Ovary (tissue), 10 donors: ENCODE measurements at places on chromosomes 16 and 17. TPM values are rescaled to one million over a fixed set of nuclear protein-coding genes. Genes with fewer than 3 reads are reported as not detected.

Gene ELAC2
- 83.2 TPM for polyA plus RNA-seq

Gene SCN4A
- polyA plus RNA-seq = 0.75 TPM

Gene SLC13A2
- not detected for polyA plus RNA-seq

Gene OGFOD3
- 14.4 TPM for polyA plus RNA-seq

Gene OR1E2
- polyA plus RNA-seq = not detected

- DNase-seq = peak; percentile 40
These were observed 9.5 kb downstream of the SLC9A5 start for GRCh38 chr16:67258161-67258835.

- DNase-seq = no peak
These were observed 48.5 kb downstream of the RAI1 start for GRCh38 chr17:17729620-17730249.

- DNase-seq = peak; percentile 60
These were observed 62.8 kb upstream of the CIBAR2 start for GRCh38 chr16:85174871-85175723.
